ENCODE measurements at places on chromosomes 12 and 14.

DNA sequence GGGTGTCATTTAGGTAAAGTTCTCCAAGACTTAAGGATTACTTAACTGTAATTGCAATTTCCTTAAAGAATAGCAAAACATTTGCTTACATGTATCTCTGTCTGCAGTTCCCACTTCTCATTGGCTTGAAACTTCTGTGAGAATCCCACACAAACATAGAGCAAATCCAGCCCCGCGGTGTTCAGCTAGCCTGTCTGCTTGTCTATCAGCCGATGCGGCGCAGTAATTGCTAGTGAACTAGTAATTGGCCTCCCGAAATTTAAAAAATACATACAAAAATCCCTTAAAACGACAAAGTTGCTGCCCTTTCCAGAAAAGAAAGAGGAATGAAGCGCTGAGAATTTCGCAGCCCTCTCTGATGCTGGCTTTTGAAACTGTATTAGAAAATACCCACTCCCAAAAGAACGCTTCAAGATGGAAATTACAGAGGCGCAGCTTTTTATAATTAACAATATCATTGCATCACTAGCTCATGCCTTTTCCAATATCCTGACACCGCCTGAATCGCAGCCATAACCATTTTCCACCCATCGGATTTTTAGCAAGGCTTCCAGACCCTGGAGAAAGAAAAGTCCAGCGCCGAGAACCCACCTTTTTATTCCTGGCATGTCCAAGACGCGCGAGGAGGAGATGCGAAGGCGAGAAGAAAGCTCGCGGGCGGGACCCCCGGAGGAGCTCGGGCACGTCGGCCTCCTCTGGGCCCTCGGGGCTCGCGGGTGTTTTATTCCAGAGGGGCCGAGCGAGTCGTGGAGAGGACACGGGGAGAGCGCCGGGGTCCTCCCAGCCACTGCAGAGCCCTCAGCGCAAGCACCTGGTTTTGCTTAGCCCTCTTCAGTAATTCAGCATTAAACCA is 646 bp downstream of the FBLN5 start:
- peak; percentile 32 for DNase-seq

- no peak for DNase-seq
Measured at GRCh38 chr12:25825446-25825845, 133.0 kb upstream of the RASSF8 start.

DNA sequence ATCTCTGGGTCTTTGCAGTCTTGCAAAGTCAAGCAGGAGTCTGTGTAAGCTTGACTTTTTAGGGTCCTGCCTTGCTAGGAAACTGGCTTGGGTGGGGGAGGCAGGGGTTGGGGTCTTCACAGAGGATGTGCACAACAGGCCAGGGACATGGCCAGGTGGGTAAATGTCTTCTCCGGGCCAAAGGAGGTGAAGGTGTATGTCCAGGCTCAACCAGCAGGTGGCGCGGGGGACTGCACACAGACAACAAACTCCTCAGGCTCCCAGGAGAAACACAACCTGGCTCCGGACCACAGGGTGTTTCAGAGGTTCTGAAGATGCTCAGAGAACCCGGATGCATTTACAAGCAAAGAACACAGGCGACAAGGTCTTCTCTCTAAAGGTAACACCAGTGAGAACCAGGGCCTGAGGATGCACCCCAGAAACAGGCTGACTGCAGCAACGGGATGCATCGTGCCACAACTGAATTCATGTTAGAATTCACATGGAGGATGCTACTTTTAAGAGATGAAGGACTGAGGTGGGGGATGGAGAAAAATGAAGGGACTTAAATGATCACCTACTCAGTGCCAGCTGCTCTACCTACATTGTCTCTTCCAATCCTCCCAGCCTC is 56.0 kb downstream of the PLEKHG3 start:
- peak; percentile 83 for DNase-seq

GRCh38 chr14:24131549-24131966 is 1.1 kb downstream of the FITM1 start:
- DNase-seq = no peak

- DNase-seq = no peak
Measured at GRCh38 chr12:108858311-108859074, 1.1 kb upstream of the SSH1 start.

- no peak for DNase-seq
Measured at GRCh38 chr12:109573914-109574244, 285 bp downstream of the MVK start.

GRCh38 chr12:58765653-58766512 is 154.4 kb downstream of the LRIG3 start:
- no peak for DNase-seq
